ENCODE measurements at places on chromosomes 5 and 9.

DNA sequence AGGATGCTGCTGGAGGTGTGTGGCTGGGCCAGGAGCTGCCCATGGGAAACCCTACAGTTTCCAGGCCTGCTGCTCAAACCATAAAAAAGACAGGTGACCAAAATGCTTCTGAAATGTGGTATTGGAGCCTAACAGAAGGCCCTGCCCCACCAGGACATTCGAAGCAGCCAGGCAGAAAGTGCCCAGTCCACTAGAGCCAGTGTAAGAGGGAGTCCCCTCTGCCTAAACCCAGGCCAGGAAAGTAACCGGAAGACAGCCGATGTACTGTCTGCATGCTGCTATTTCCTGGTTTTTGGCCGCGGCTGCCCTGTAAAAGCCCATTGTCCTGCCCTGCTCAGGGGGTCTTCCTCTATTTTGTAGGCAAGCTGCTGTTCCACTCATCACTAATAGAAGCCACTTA is 150.7 kb upstream of the IRX2 start:
- DNase-seq, result no peak

GRCh38 chr9:86263876-86264275 is 4.4 kb upstream of the C9orf153 start:
- DNase-seq, result no peak

- no peak for DNase-seq
Observed at GRCh38 chr5:153969563-153969895, 69.2 kb downstream of the FAM114A2 start.

- DNase-seq, result no peak
Observed at GRCh38 chr5:160619381-160619780, 197.7 kb downstream of the PTTG1 start.

- no peak for DNase-seq
Observed at GRCh38 chr9:108586471-108587139, 269.2 kb downstream of the ACTL7B start.

DNA sequence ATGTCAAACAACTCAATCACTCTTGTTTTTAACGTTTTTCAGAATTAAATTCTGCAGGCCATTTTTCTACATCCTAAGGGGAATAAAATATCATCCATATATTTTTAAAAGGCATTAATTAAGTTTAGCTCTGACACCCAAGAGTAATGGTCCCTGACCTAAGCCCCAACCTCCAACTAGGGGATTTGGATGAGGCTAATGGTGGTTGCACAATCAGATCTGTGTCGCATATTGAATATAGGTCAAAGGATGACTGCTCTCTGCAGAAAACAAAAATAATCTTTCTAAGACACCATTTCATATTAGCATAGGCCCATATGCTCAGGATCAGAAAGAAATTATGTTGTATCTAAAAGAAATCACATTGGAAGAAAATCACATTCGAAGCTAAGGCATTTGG is 20.7 kb downstream of the CDH6 start:
- DNase-seq, result no peak
